Inflammatory macrophage treated with lipopolysaccharide for 4 hours (primary cell): ENCODE measurements at places on chromosomes 1 and 21.

- no peak for DNase-seq
Observed at GRCh38 chr21:35256468-35256988, 207.4 kb upstream of the RUNX1 start.

- DNase-seq = no peak
Observed at GRCh38 chr21:21019681-21020080, 21.5 kb downstream of the NCAM2 start.

- DNase-seq = no peak
Observed at GRCh38 chr1:18640228-18641004, 9.8 kb downstream of the PAX7 start.

DNA sequence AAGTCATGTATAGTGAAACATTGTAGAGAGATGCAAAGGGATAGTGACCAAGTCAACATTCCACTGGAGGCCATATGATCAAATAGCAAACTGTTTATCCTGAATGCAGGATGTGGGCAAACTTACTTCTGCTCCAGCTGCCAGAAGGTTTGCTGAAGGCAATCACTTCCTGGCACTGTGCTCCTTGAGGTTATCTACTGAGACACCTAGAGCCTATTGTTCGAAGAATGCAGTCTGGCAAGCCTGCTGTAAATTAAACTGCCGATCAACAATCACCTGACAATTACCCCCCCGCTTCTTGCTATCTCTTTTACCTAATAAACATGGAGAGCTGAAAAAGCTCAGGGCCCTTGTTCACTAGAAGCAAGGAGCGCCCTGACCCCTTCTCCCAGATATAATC lies 139.4 kb upstream of the B3GALT2 start:
- DNase-seq = no peak

GRCh38 chr1:206761159-206761768 lies 9.3 kb upstream of the IL19 start:
- DNase-seq = no peak

GRCh38 chr1:41365772-41366454 lies 4.7 kb downstream of the FOXO6 start:
- no peak for DNase-seq

GRCh38 chr1:62228883-62229187 lies 34.2 kb downstream of the L1TD1 start:
- no peak for DNase-seq

DNA sequence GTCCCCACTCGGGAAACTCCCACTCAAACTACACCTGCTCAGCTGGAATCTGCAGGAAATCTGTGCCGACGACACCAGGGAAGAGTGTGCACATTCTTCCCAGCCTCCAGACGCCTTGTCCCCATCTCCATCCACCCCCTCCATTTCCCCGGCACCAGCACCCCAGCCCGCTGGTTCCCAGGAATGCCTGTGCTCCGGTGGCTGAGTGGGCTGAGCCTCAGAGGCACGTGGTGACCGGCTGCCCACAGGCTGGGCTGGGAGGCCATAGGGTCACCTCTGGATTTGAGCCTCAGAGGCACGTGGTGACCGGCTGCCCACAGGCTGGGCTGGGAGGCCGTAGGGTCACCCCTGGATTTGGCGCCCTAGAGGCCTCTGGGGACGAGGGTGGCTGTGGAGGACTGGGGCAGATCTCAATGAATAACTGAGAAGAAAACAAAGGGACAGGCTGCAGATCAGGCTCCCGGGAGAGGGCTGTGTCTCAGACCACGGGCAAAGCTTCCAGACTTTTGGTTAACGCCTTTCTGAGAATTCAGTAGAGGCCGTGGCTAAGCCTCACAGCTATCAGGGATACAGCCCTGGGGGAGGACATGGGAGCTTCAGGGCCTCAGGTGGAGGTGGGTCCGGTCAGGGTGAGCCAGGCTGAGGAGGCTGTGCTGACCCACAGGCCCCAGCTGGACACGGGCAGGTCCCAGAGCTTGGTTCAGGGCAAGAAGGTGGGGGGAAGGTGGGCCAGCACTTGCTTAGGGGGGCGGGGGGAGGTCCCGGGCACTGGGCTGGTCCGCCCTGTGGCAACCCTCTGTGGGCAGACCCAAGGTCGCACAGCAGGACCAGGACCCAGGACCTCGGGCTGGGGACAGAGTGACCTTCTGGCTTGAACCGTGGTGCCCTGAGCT lies 17.3 kb upstream of the TTLL10 start:
- DNase-seq = no peak

GRCh38 chr1:162398999-162399580 lies 12.8 kb downstream of the SH2D1B start:
- no peak for DNase-seq

DNA sequence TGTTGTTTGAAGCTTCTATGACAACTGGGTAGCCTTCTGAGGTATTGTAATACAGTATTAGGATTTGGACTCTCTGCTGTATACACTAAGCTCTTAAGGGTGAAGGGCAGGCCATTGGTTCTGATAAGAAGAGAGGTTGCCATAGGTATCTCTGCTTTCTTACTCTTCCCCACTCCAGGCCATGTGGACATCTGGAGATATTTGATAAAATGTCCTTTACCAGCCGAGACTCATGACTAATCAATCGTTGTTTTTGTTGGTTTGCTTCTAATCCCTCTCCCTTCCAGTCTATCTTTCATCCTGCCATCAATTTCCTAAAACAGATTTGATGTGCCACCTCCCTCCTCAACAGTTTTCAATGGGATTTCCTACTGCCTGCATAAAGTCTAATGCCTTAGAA lies 64.6 kb upstream of the WDR26 start:
- no peak for DNase-seq

DNA sequence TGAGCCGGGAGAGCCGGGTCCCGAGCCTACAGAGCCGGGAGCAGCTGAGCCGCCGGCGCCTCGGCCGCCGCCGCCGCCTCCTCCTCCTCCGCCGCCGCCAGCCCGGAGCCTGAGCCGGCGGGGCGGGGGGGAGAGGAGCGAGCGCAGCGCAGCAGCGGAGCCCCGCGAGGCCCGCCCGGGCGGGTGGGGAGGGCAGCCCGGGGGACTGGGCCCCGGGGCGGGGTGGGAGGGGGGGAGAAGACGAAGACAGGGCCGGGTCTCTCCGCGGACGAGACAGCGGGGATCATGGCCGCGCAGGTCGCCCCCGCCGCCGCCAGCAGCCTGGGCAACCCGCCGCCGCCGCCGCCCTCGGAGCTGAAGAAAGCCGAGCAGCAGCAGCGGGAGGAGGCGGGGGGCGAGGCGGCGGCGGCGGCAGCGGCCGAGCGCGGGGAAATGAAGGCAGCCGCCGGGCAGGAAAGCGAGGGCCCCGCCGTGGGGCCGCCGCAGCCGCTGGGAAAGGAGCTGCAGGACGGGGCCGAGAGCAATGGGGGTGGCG lies 371 bp downstream of the ARID1A start:
- DNase-seq = no peak
